ENCODE measurements at places on chromosomes 16 and 17. TPM values are rescaled to one million over a fixed set of nuclear protein-coding genes. Genes with fewer than 3 reads are reported as not detected.

The RAB40C gene
- 13.3 TPM for total RNA-seq

DNA sequence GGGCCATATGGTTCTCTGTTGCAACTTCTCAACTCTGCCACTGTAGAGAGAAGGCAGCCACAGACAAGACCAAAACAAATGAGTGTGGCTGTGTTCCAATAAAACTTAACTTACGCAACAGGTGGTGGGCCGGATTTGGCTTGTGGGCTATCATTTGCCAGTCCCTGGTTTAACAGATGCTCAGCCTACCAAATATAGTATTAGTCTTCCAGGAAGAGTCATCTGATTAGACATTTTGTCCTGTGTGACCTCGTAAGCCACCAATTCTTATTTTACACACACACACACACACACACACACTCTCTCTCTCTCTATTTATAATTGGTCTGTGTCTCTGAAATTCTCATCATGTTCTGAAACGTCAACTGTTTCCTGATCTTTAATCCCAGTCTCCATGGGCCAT is 245.9 kb downstream of the XYLT1 start:
- DNase-seq, result no peak

GRCh38 chr17:34146440-34147043 is 108.5 kb upstream of the CCL2 start:
- DNase-seq, result peak; percentile 34

DNA sequence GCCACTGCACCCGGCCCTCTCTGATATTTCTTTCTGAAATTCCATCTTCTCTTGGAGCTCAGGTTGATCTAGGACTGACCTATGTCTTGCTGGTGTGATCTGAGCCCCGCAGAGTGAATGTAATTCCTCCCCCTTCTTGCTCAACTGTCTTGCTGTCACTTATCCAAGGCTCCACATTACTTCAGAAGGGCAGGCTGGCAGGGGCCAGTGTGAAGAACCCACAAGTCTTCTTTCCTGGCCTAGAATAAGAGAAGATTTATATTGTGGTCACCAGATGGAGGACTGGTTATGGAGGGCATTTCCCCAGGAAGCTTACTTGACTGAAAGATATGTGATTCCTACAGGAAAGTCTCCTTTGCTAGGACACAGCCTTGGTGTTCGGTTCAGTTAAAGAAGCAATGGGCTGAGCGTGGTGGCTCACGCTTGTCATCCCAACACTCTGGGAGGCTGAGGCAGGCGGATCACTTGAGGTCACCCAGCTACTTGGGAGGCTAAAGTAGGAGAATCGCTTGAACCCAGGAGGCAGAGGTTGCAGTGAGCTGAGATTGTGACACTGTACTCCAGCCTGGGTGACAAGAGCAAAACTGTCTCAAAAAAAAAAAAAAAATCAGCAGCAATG is 13.4 kb downstream of the ITGAL start:
- peak; percentile 47 for DNase-seq

DNA sequence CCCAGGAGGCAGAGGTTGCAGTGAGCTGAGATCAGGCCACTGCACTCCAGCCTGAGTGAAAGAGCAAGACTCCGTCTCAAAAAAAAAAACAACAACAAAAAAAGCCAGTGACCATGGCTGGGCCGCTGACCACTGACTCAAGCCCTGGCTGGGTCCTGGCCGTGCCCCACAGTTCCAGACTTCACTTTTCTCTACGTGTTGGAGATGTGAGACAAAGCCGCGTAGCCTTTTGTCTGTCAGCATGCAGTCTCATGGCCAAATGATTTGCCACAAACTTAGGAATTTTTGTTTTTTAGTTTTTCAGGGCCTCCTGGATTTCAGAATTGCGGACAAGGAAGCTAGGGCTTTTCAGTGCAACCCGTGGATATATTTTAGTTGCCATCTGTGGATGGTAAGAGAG is 89.3 kb upstream of the CIBAR2 start:
- DNase-seq, result no peak

- DNase-seq, result peak; percentile 58
Measured at GRCh38 chr16:85428168-85428898, 184.8 kb upstream of the GSE1 start.

The SLC6A2 gene
- total RNA-seq, result not detected

The TEX14 gene
- total RNA-seq, result 0.05 TPM

The C16orf74 gene
- 12.4 TPM for total RNA-seq

GRCh38 chr16:58656899-58657298 is 27.3 kb upstream of the CNOT1 start:
- no peak for DNase-seq

GRCh38 chr16:79560318-79560717 is 40.2 kb downstream of the MAF start:
- DNase-seq, result no peak

Data from dermis blood vessel endothelial cell (primary cell).